ENCODE measurements at places on chromosomes 6 and 20.

DNA sequence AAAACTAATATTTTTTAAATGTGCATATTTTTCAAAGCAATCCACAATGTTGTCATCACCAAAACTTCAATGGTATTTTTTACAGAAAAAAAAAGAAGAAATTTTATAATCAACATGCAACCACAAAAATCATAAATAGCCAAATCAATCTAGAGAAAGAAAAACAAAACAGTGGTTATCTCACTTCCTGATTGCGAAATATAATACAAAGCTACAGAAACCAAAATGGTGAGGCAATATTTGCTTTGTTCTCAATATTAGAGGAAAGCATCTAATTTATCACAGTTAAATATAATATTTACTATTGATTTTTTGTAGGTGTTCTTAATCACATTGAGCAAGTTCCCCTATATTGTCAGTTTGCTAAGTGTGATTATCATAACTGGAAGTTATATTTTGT lies 720.7 kb upstream of the ADGRB3 start:
- no peak for DNase-seq

- no peak for DNase-seq
These were observed 292.1 kb downstream of the CDKAL1 start for GRCh38 chr6:20826378-20826777.

- no peak for DNase-seq
These were observed 61.8 kb downstream of the GCNT2 start for GRCh38 chr6:10582774-10583508.

DNA sequence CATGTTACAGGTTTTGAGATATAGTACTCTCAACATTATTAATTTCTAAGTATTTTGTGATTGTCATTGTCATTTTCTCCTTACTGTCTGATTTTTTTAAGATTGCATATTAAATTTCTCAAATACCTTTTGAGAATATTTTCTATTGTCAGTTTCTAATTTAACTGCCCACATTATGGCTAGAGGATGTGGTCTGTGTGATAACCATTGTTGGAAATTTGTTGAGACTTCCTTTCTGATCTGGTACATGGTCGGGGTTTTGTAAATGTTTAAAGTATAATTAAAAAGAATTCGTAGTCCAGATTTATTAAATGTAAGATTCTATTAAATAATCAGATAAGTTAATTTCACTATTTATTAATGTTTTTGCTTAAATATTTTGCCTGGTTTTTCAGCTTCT lies 60.1 kb downstream of the SLX4IP start:
- DNase-seq = no peak
